ENCODE measurements at places on chromosomes 5 and 9. TPM values are rescaled to one million over a fixed set of nuclear protein-coding genes. Genes with fewer than 3 reads are reported as not detected.

GRCh38 chr5:139394123-139394653, 716 bp downstream of the PROB1 start:
- DNase-seq, result peak; percentile 59

DNA sequence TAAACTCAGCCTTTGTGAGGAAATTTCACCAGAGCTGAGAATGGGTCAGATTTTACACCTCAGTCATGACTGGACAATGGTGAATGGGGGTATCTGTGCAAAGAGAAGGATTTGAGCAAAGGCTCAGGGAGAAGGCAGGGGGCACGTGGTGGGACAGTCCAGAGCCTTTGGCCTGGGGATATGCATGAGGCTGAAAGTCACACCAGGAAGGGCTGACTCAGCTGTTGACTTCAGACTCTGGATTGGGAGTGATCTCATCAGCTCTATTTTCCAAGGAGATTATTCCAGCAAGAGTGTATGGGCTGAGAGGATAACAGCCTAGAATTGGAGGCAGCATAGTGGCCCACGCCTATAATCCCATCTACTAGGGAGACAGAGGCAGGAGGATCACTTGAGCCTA, 53.6 kb downstream of the SAXO1 start:
- DNase-seq, result no peak

DNA sequence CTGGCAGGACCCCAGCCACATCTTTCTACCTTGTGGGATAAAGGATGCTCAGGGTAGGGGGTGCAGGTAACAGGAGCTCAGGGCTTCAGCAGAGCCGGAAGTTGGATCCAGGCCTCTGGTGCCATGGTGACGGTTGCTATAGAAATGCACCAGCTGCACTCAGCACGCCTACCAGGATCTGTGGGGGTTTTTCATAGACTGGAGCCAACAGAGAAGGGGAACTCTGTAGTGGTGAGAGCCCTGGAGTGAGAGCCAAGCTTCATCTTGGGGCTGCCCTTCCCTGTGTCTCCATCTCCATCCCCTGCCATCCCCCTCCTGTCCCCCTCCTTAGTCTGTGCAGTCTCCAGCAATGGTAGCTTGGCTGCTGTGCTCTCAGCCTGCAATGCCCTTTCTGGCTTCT, 27.5 kb upstream of the BOD1 start:
- DNase-seq, result no peak

DNA sequence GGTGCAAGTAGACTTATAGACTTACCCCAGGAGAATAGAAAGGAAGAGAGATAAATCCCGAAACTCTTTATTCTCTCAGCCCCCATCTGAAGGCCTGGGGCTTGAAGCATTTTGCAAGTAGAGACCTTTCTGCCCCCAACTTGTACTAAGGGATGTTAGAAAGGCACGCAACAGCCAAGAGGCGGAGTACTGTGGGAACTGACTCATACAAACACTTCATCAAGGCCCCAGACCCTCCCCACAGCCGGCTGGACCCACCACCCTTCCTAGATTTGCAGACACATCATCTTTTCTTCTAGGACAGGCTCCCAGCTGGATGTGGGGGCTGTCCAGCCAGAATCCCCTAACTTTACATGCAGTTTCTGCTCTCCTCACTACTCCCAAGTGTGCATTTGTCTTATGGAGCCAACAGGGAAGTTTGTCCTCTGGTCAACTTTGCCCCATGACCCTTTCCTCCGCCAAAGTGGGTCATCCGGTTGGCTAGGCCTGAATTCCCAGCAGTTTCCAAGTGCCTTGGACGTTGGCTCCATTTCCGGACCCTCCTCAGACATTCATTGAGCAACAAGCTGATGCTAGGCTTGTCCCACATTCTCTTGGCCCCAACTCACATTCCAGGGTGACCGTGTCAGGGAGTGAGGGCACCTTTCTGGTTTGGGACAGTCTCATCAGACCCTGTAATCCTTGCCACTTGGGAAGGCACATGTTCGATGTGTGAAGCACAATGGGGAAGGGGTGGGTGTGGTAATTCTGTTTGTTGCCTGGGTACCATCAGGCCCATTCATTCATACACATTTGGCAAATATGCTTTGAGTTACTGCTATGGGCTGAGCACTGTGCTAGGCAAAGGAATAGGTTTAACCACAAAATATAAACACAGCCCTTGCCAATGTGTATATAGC, 64.6 kb downstream of the ABLIM3 start:
- DNase-seq, result peak; percentile 57

DNA sequence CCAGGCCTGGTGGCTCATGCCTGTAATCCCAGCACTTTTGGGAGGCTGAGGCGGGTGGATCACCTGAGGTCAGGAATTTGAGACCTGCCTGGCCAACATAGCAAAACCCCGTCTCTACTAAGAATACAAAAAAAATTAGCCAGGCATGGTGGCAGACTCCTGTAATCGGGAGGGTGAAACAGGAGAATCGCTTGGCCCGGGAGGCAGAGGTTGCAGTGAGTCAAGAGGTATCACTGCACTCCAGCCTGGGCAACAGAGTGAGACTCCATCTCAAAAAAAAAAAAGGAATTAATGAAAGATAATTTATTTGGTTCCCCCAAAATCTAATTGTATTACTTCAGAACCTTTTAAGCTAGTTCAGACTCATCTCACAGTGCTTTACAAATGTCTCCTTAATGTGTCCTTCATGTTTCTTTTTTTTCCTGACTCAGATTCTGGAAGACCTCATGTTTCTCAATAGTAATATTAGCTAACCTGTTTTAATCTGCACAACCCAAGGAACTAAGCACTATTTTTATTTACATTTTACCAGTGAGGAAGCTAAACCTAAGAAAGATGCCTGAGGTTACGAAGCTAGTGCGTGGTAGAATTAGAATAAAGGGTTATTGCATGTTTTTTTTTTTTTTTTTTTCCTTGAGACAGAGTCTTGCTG, 15.1 kb downstream of the FAF2 start:
- no peak for DNase-seq

DNA sequence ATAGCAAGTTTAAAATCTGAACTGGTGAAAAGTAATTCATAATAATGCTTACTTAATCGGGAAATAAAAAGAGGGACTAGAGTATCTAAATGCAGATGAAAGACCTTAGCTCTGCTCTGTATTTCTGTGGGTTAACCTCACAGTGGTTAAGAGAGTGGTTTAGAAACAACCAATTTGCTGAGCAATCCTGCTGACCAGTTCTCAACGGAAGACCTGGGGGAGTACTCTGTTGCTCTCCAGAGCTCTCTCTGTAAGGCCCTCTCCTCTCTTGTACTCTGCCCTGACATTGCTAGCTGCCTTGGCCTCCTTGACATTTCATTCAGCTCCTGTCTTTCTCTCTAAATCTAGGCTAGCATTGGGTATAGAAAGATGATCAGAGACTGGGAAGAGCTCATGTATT, 1186.6 kb upstream of the SEMA6A start:
- no peak for DNase-seq

The NUTM2G gene
- total RNA-seq, result not detected
